ENCODE measurements at places on chromosomes 13 and 19.

GRCh38 chr19:29694669-29695627, 20.1 kb downstream of the C19orf12 start:
- peak; percentile 90 for DNase-seq

DNA sequence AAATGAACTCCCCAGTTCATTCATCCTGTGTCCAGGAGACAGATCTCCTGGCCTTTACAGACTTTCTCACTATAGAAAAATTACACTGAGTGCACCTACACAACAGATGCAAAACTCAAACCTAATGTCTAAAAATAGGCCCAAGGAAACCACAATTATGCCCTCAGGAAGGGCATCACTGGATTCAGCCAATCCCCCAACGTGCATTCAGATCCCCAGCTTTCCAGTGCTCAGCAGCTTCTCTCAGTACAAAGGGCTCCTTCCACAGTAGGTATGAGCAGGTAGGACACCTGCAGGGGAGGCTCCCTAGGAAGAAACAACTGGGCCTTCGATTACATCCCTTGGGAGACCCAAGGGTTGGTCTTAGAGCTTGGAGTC, 2.1 kb downstream of the ZNF709 start:
- no peak for DNase-seq

GRCh38 chr13:20394506-20394905, 131.2 kb downstream of the CRYL1 start:
- no peak for DNase-seq

DNA sequence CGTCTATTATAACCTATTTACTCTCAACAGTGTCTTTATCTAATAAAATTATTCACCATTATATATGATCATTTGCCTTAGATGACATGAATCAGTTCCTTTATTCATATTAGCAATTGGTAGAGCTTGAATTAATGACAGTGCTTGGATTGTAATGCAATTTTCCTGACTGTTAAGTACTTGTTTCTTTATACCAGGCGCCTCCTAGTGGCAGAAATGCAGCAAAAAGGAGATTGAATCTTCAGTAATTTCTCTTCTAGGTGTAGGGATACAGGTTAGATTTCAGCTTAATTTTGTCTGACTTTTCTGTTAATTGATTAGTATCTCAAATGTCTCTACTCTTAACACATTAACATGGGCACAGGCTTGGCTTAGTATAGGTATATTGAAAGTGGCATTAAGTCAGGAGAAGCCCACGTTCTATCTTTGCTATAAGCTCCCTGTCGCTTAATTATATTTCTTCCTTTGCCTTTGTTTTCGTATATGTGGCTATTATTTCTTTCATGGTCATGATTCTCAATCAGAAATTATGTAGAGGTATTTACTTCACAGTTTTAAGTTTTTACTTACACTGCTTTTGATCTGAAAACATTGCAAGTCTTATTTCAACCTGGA, 9.1 kb upstream of the LHFPL6 start:
- peak; percentile 67 for DNase-seq

GRCh38 chr19:16266586-16266942, 58.1 kb upstream of the KLF2 start:
- peak; percentile 75 for DNase-seq

- peak; percentile 26 for DNase-seq
These were observed 73.2 kb upstream of the MLNR start for GRCh38 chr13:49146950-49147355.

GRCh38 chr13:77213644-77214043, 113.2 kb downstream of the MYCBP2 start:
- DNase-seq, result no peak

DNA sequence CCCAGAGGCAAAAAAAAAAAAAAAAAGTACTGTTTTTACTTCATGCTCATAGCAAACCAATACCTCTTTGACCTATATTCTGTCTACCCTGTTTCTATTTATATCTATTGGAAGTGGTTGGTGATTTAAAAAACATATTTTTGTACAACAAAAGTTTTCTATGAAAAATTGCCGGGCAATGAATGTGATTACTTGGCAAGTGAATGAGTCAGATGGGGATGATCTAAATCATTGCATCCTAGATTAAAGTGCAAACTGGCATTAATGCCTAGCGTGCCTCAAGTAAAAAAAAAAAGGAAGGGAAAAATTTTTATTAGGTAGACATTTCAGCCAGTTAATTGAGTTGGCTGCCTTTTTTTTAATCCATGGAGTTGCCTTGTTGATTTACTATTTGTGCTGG, 500.6 kb downstream of the KCTD12 start:
- DNase-seq, result no peak

DNA sequence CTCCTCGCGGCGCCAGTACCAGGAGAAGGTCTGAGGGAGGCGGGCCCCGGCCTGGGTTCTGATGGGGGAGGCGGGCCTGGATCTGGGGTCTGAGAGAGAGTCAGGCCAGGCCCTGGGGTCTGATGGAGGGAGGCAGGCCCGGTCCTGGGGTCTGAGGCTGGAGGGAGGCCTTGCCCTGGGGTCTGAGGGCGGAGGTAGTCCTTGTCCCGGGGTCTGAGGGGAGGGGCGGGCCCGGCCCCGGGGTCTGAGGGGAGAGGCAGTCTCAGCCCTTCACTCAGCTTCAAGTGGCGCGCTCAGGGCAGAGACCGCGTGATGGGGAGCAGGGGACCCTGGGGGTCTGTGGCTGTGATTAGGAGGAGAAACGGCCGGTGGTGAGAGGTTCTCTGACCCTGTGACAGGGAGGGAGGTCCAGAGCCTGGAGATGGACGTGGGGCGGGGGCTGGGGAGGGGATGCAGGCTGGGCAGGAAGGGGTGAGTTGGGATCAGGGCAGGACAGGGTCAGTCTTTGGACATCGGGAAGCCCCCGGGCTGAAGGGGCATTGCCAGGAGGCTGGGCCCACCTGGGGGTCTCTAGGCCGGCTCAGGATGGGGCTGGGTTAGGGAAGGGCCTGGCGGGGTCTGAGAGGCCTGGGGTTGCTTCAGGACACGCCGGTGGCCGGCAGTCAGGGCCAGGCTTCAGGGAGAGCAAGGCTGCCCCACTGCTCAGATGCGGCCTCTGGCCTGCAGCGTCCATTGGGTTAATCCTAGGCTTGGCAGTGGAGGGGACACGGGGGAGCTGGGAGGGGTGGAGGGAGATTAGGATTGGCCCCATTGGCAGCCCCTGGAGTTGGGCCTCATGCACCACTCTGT, 18.7 kb downstream of the HCN2 start:
- no peak for DNase-seq

DNA sequence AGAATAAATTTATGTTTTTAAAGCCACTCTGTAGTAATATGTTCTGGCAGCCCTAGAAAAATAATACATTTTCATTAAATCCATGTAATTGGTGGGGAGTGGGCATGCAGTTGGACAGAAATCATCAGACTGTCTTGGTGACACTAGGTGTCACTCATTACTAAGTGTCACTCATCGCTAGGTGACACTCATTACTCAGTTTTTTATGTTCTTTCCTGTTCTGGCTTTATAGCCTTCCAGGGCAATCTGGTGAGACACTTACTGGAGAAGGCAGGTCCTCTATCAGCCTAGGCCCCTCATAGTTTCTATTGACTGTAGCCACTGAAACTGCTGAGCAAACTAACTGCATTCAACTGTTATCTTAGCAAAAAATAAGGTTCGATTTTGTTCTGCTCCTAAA, 542.1 kb downstream of the SLITRK1 start:
- no peak for DNase-seq

- DNase-seq, result no peak
These were observed 4.1 kb downstream of the POLR1D start for GRCh38 chr13:27625839-27626238.

DNA sequence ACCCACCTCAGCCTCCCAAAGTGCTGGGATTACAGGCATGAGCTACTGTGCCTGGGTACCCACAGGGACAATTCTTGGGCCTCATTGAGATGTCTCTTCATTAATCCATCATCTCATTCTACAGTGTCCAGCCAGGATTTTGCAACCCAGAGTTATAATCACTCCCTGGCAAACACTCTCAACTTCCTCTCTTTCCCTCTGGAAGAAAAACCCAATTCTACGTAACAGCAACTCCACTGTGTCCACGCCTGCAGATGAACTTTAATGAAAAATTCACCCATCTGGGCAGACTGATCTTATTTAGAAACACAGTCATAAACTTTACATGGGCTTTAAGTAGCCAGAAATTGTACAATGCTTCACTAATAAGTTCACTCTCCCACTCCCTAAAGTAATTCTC, 90.1 kb upstream of the ABCC4 start:
- DNase-seq, result no peak

- DNase-seq, result no peak
These were observed 16.1 kb downstream of the SBK2 start for GRCh38 chr19:55520691-55521292.

- no peak for DNase-seq
These were observed 2012.6 kb downstream of the PCDH9 start for GRCh38 chr13:65217471-65217995.

GRCh38 chr13:43185226-43185625, 161.8 kb downstream of the DNAJC15 start:
- DNase-seq, result no peak

DNA sequence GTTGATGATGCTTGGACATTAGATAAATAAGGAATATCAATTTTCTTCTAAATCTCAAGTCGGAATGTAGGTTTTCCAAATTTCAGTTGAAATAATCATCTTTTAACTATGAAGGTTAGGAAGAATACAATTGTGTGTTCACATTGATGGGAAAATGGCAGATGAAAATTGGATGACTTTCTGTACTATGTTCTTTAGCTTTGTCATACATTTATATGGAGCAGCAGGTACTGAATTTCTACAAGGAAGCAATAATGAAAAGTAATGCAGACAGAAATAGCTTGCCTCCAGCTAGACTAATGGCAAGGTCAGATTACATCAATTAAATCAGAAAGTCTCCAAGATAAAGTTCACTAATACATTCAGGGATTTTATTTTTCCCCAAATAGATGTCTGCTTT, 1423.7 kb upstream of the PCDH20 start:
- no peak for DNase-seq

GRCh38 chr13:81760316-81760715, 1419.4 kb upstream of the SPRY2 start:
- no peak for DNase-seq

- peak; percentile 8 for DNase-seq
These were observed 22.0 kb downstream of the MUC16 start for GRCh38 chr19:8988204-8988603.

GRCh38 chr19:46974181-46974580, 45.5 kb upstream of the NPAS1 start:
- DNase-seq, result no peak

GRCh38 chr13:39952249-39953233, 297.1 kb downstream of the COG6 start:
- peak; percentile 23 for DNase-seq

DNA sequence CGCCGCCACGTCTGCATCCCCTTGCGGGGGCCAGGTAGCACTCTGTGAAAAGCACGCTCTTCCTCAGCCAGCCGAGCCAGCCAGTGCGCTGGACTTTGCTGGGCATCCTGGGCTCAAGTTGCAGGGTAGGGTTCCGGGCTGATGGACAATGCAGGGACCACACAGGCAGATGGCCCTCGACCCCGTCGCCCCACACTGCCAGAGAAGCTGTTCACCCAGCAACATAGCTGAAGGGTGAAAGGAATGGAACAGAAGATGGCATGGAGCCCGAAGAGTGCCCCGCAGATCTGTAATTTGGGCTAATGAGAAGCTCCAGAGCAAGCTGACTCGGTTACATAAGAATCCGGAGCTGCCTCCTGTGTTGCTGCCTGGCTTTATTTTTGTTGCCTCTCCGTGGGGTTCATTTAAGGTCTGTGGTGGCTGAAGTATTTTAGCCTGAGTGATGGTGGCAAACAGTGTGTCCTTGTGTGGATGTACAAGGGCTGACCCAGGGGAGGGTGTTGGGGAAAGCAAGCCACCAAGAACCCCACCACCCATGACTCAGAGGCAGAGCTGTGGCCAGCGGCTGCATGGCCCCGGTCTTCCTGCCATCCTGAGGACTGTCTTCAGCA, 105.8 kb downstream of the SOX1 start:
- DNase-seq, result no peak

DNA sequence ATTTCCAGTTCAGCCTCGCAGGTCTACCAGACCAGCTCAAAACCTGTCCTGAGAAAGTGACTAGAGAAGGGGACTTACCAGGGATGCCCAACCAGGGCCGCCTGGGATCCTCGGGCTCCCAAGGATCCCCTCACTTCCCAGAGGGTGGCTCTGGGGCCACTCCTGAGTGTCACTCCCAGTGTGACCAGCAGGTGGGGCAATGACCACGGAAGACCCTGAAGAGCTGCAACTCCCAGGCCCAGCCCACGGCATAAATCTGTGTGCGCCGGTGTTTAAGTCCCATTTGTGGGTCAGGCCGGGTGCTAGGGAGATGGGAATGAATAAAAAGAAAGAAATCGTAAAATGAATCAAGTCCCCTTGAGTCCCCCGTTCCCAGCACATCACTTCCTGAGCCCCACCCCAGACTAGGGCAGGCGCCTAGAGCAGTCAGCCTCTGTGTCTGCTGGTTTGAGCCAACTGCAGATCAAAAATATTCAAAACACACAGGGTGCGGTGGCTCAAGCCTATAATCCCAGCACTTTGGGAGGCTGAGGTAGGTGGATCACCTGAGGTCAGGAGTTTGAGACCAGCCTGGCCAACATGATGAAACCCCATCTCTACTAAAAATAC, 10.7 kb downstream of the PTGIR start:
- peak; percentile 86 for DNase-seq

- DNase-seq, result no peak
These were observed 39.3 kb downstream of the TMEM255B start for GRCh38 chr13:113798200-113798811.

GRCh38 chr13:41061914-41062837, 867 bp downstream of the WBP4 start:
- no peak for DNase-seq

DNA sequence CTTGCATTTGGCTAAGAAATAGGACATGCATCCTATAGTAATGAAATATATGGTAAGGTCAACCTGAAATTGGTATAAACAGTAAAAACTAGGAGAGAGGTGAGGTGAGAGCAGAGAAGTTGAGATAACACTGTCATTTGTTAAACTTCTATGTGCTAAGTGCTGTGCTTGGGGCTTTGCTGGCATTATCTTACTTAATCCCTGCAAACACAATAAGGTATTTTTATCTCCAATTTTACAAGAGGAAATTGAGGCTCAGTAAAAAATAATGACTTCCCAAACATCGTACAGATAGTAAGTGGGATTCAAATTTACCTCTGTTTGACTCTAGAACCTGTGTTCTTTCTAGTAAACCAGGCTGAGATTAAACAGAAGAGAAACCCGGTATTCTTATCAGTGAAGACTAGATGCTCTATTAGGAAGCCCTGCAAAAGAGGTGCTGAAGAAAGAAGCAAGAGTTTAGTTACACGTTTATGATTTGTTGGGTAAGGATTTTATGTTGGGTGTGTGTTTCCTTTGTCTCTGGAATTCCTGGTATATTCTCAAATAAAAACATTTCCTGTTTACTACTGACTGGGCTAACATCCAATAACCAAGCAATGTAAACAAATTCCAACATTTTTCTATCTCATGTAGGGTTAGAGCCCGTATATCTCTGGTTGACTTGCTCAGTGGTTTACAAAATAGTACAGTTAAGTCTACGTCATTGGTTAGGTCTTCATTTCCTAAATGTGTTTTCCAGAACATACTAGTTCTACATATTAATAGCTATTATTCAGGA, 137.3 kb upstream of the FNDC3A start:
- DNase-seq, result no peak

- DNase-seq, result no peak
These were observed 5.4 kb downstream of the CDC34 start for GRCh38 chr19:536881-537404.

- DNase-seq, result no peak
These were observed 10.0 kb upstream of the IGFL3 start for GRCh38 chr19:46134527-46134926.

All from CD4-positive, alpha-beta T cell treated with Interleukin-6 for 4 hours (primary cell).